ENCODE measurements at places on chromosomes 2 and 18.

DNA sequence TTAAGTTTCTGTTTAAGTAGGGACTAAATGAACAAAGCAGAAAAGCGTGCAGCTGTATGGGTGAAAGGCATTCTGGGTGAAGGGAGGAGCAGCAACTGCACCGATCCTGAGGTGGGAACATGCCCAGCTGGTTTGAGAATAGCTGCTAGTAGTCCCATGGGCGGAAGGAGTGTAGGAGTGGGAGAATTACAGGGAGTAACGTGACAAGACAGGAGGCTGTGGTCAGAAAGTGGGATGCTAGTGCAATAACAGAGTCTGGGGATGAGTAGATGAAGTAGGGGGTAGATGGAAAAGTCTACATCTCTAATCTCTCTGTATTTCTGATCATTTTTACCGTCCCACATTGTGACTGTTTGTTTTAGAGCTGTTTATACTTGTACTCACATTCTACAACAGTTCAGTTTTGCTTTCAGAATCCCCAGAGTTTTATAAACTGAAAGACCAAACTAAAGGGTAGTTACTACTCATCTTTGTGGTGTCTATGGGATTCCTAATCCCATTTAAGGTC lies 118.9 kb downstream of the LCLAT1 start:
- DNase-seq, result no peak

DNA sequence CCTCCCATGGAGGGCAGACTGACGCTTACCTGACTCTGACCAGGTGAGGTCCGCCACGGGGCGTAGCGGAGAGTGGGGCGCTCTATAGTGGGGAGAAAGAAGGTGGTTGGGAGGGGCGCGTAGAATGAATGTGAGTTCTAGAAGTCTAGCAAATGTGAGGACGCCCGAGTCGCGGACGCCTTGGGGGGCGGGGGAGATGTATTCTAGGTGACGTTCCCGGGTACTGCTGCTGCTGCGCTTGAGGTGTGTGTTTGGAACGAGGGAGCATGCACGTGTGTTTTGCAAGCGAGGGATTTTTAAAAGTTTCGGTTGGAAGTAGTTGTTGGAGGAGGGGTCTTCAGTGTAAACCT lies 758 bp downstream of the RIF1 start:
- peak; percentile 30 for DNase-seq

DNA sequence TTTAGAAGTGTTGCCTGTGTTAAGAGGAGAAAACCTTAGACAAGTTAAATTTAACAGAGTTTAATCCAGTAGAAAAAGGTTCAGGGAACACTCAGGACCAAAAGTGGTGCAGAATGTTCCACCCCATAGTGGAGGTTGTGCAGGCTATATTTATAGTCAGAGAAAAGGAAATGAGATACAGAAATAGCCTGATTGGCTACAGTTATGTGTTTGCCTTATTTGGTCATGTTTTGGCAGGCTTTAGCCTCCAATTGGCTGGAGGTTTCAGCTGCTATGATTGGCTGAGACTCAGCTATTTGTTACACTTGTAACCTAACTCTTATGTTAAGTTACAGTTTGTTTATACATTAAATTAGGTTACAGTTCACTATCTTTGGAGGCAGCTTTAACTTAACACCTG lies 4.2 kb downstream of the STAMBP start:
- no peak for DNase-seq

GRCh38 chr2:147006736-147007141 lies 838.1 kb upstream of the ACVR2A start:
- DNase-seq, result no peak

DNA sequence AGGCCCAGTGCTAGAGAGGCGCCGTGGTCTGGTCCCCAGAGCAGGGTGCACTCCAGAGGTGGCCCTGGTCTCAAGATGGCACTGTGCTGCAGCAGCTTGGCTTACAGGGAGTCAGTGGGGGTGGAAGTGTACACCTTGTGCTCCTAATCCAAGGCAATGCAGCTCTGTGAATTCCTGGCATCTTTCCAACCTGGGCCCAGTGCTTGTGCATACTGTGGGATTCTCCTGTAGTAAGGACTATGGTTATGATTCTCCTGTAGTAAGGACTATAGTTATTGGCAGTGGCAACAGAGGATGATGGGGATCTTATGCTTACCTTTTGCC lies 616.7 kb upstream of the REG3G start:
- DNase-seq, result no peak

DNA sequence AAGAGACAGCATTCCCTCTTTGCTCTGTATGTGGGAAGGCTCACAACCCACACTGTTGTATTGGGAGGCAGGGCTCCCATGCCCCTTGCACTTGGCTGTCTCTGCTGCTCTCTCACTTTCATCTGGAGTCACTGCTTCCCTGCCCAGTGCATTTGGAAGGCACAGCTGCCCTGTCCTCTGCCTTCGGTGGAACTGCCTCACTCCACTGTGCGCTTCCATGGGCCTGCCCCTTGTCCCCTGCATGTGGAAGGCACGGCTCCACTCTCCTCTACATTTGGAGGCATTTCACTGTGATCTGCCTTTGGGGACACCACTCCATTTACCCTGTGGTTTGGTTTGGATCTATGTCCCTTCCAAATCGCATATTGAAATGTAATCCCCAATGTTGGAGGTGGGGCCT lies 9.1 kb upstream of the PROM2 start:
- no peak for DNase-seq

DNA sequence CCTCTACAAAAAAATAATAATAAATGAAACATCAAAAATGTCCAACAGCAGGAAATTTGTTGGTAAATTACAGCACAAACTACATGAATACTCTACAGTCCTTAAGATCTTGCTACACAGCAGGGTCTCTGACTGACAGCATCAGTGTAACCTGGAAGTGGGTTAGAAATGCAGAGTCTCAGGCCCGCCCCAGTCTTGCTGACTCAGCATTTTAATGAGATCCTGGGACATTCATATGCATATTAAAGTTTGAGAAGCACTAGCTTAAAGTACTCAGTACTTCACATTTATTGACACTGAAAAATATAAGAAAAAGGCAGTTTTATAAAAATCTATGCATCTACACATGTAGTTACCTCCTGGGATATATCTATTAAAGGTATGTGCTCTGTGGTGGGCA lies 21.7 kb downstream of the ST3GAL5 start:
- no peak for DNase-seq

- no peak for DNase-seq
Observed at GRCh38 chr2:189927823-189928222, 134.7 kb downstream of the MSTN start.

- DNase-seq, result no peak
Observed at GRCh38 chr2:110713513-110714362, 18.6 kb upstream of the ACOXL start.

DNA sequence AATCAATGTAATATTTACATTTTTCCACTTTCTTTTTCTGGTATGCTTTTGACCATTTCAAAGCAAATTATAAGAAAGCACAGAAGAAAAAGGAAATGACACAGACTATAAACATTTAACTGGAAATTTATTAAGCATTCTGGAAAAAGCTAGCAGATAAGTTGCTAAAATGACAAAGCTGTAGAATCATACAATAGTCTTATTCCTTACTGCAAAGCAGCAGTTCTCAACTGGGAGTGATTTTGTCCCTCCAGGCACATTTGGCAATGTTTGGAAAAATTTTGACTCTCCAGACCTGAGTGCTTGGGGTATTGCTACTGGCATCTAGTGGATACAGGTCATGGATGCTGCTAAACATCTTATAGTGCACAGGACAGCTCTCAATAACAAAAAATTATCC lies 75.1 kb downstream of the MBD5 start:
- DNase-seq, result no peak

GRCh38 chr2:233982421-233983121 lies 65.4 kb downstream of the TRPM8 start:
- no peak for DNase-seq

DNA sequence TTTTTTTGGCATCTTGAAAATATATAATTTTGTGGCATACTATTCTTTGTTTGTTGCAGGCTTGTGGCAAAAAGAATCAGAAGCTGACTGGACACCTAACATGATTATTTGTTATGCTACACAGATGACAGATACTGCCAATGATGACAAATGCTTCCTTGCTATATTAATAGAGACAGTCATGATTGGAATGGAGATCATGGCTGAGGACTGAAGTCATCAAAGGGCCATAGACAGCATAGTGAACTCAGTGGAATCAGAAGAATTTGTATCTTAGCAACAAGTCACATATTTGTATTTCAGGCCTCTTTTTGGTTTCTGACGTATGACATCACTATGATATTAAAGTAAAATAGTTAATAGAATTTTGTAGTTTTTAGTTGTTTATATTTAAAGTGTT lies 1003.8 kb upstream of the DDX18 start:
- no peak for DNase-seq

- no peak for DNase-seq
Observed at GRCh38 chr2:161250864-161251436, 57.3 kb upstream of the PSMD14 start.

DNA sequence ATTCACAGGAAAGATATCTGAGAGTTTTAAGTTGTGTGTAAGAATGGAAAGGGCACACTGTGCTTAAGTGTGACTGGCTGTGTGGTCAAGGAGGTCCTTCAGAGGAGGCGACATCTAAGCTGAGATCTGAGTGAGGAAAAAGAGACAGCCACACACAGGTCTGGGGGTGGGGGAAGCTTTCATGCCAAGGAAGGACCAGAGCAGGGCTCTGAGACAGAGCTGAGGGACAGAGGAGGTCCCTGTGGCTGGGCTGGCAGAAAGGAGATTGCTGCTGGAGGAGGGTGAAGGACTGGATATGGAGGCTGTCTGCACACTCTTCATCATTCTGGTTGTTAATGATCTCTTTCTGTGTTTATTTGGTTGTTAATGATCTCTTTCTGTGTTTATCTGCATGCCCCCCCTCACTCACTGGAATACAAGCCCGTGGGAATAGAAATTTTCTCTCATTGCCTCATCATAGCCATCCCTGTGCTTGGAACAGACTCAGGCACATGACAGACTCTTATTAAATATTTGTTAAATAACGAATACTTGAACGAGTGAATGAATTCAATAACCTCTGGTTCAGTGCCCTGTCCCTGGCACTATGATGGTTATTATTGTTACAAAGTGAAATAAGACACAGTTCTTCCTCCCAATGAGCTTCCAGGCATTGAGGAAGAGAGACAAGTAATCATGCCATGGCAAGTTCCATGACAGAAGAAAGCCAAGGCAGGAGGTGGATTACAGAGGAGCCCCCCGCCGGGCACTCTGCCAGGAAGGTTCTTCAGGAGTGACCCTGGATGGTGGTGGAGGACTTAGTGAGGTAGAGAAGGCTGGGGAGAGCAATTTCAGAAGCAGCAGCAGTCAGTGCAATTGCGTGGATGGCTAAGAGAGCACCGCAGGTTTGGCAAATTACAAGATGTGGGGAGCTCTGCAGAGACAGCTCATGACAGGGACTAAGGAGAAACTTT lies 399.4 kb upstream of the HS6ST1 start:
- DNase-seq, result no peak

GRCh38 chr2:105375001-105375561 lies 23.8 kb downstream of the FHL2 start:
- no peak for DNase-seq

DNA sequence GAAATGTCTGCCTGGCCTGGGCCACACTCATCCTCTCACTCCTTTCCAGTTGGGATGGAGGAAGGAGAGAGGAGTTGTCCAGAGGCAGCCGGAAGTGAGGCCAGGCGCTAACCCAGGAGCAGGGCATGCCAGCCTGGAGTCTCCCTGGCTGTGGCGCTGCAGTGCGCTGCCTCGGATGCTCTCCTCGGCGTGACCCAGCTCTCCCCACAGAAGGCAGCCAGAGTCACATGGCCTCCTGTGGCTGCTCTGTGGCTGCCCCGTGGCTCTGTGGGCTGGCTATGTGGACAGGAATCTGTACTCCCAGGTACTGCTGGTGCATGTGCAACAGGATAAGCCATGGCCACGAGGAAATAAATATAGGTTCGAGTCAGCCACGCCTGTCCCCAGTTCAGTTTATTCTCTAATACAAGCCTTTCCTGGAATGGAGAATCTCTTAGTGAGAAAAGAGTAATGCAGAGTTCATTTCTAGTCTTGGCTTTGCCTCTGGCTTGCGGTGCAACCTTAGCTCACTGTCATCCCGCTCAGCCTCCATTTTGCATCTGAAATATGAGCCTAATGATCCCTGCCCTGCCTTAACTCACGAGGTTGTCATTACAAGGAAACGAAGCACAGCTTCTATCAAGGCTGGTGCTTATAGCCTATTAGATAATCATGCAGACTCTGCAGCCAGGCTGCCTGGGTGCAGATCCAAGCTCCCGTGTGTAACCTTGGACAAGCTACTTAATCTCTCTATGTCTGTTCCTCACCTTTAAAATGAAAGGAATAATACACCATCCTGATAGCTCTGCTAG lies 106.3 kb downstream of the ANTXR1 start:
- DNase-seq, result no peak

DNA sequence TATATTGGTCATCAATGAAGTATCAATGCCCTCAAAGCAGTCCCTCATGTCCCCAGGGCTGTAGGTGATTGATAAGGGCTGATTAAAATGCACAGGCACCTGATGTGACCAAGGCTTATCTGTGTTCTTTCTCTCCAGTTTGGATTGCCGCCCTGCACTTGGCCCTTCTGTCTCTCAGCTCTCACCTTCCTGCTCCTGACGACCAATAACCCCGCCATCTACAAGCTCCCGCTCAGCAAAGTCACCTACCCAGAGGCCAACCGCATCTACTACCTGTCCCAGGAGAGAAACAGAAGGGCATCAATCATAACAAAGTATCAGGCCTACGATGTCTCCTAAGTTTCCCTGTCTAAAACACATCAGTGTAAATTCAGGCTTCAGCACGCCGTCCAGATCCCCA lies 41.8 kb upstream of the SLC14A1 start:
- DNase-seq, result no peak

- no peak for DNase-seq
Observed at GRCh38 chr2:191806396-191806795, 40.5 kb downstream of the CAVIN2 start.

DNA sequence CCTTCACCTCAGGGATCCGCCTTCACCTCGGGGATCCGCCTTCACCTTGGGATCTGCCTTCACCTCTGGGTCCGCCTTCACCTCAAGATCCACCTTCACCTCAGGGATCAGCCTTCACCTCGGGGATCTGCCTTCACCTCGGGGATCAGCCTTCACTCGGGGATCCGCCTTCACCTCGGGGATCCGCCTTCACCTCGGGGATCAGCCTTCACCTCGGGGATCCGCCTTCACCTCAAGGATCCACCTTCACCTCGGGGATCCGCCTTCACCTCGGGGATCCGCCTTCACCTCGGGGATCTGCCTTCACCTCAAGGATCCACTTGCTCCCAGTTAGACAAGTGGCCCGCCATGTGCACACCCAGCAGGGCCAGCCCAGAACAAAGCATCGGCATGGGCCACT lies 7.3 kb downstream of the KIF1A start:
- no peak for DNase-seq

DNA sequence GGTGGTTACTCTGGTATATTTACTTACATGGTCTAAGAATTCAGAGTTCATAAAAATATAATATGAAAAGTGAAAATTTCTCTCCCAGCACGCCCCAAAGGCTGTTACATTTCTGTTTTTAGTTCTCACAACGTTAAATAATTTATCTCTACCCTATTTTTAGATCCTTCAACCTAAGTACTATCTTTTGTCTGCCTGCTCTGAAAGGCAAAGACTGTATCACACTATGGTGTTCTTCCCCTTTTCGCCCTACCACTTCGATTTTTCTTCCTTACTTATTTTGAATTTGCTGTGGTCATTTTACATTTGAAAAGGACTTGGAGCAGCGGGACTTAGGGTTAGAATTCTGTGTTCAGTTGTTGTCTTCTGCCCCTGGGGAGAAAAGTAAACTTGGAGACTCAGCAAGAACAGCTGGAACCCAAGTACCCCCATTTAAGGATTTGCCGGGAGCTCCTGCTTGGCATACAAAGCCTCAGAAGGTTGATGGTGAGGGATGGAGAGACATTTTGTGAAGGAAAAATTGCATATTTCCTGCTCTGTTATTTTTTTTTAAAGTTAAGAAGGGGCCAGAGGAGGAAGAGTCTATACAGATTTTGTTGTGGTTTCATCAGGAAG lies 19.0 kb downstream of the ADAM23 start:
- no peak for DNase-seq

All from C1 segment of cervical spinal cord (tissue), 14 donors.